ENCODE measurements at places on chromosomes 13 and 19.
A peak's percentile ranks its signal among the peaks of the same experiment; 100 is the strongest.

DNA sequence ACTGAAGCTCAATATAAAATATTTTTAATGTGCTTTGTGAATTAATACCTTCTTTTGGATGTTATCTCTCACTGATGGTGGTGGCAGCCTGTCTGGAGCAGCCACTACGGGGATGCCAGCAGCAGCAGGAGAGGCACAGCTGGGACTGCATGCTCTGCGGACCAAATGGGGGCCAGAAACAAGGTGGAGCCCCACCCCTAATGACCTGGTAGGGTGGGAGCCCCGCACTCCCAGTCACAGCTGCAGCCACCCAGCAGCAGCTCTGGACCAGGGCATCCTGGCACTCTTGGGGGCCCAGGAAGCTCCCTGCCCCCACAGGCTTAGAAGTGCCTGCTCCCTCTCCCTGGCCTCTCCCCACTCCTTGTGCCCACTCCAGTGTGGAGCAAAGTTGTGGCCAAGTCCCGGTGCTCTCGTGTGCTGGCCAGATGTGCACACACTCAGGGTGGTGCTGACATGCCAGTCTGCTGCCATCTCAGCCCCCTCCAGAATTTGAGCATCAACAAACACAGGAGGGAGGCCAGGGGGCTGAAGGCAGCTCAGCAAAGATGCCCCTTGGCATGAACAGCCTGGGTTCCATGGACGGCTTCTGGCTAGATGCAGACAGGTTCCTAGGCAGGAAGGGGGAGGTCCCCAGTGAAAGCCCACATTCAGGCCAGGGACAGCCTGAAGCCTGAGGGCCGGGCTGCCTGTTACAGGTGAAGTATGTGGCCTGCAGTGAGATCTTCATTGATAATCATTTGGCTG is 696.7 kb upstream of the SLITRK5 start:
- no peak for DNase-seq

DNA sequence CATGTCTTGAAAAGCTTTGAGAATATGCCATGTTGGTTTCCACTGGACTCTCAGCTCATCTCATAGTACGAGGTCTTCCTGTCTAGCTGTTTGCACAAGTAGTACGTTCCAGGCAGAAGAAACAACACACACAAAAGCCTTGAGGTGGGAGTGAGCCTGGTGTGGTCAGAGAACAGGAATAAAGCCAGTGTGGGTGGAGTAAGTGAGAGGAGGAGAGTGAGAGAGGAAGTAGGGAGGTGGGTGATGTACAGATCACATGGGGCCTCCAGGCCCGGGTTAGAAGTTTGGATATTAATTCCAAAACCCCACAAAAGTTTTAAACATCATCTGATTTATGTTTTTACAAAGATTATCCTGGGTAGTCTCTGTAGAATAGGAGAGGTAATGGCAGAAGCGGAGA is 230.6 kb downstream of the MTUS2 start:
- no peak for DNase-seq

DNA sequence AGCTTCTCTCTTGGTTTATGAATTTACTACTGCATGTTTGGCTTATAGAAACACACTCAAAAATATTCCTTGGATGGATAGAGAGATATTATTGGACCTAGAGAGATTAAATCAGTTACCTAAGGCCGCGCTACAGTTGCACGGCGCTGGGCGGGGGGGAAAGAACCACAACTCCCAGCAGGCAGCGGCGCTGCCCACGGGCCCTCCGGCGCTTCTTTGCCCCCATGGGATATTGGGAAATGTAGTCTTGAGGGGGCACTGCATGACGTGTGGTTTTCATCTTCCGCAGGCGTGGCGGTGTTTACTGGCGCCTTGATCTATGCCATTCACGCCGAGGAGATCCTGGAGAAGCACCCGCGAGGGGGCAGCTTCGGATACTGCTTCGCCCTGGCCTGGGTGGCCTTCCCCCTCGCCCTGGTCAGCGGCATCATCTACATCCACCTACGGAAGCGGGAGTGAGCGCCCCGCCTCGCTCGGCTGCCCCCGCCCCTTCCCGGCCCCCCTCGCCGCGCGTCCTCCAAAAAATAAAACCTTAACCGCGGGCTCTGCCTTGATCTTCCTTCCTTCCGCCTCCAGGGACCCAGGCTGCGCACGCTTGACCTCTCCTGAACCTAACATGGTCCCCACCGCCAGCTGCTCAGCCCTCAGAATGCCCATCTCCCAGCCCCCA is 4.8 kb downstream of the EMP3 start:
- peak; percentile 91 for DNase-seq

DNA sequence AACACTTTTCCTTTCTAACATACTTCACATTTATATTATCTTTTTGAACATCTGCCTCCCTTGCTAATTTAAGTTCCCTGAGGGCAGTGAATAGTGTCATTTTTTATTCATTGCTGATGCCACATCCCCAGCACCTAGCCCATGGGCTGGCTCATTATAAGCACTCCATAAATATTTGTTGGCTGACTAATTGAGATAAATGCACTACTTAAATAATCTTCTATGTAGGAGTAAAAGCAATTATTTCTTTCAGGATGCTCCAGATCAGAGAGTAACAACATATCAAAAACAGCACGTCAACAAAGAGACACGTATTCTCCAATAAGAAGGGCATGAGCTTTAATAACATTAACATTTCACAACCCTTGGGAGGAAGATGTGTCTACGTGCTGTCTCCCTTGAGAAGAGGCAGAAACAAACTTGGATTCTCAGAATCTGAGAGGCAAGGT is 228.2 kb downstream of the LHFPL6 start:
- no peak for DNase-seq

GRCh38 chr19:45168767-45169351 is 8.1 kb upstream of the NKPD1 start:
- no peak for DNase-seq

DNA sequence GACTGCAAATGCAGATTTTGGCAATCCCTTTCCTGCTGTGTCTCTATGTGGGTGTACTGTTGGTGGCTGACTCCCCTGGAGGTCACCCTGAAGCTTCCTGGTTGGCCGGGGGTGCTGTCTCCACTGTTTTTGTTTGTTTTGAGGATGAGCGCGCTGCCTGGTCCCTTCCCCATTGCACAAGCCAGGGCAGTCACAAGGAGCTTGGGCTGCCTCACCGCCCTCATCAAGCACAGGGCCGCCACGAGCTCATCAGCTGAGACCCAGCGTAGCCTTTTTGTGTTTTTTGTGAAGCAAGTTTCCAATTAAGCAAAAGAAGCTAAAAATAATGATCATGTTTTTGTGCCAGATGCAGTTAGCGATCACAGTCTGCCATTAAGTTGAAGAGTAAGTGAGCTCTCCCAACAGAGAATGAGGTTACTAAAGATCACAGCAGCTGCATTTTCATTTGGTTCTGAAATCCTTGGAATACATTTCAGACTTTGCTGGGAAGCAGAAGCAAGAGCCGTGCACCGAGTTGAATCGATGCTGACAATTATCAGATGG is 57.8 kb downstream of the GGACT start:
- DNase-seq: peak; percentile 19

GRCh38 chr13:73325723-73326558 is 267.1 kb downstream of the KLF5 start:
- DNase-seq: no peak

- no peak for DNase-seq
Observed at GRCh38 chr19:1909761-1910080, 4.5 kb downstream of the ADAT3 start.

GRCh38 chr19:47229676-47230053 is 1.3 kb downstream of the BBC3 start:
- no peak for DNase-seq

DNA sequence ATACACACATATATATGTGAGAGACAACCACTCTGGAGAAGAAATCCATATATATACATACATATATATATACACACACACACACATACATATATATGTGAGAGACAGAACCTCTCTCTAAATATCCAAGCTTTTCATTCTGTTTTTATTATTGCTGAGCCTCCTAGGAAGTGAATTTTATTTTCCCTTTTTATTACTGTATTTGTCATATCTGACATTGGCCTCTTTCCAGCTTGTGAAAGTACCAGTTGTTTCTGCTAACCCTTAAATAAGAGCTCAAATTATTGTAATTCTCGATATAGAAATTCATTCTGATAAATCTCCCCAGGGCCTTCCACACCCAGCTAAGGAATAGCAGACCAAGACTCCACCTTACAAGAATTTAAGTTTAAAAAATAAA is 81.0 kb downstream of the NUFIP1 start:
- no peak for DNase-seq

GRCh38 chr19:44573627-44574026 is 39.7 kb upstream of the IGSF23 start:
- DNase-seq: no peak

GRCh38 chr13:99085139-99085807 is 107.4 kb upstream of the DOCK9 start:
- no peak for DNase-seq

- DNase-seq: no peak
Observed at GRCh38 chr19:23440791-23441190, 45.5 kb upstream of the ZNF91 start.

DNA sequence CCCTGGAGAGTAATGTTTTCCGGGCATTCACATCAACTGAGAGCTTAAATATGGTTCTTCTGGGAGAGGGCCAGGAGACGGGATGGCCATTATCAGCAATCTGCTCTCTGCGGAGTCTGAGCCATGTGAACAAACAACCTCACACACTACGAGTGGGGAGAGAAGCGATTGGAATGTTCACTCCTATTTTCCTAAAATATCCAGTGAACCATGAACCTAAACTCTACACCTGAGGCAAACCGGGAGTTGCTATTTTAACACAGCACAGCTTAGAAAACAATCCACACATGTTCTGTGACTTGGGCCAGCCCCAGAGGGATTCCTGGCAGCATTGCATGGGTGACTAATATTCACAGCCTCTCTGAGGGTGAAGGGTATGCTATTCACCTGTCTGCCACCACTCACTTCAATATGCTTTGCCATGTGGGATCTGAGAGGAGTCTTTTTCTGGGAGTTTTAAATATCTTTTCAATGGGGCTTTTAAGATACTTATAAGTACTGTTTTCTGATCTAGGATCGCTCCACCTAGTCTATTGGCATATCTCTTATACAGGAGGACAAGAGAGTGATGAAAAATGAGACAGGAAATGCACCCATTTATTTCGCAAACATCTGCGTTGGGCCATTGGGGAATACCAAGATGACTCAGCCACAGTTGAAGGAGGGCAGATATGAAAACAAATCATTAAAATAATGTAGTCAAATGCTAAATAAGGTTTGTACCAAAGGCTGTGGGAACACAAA is 72.6 kb upstream of the SERP2 start:
- DNase-seq: peak; percentile 72

DNA sequence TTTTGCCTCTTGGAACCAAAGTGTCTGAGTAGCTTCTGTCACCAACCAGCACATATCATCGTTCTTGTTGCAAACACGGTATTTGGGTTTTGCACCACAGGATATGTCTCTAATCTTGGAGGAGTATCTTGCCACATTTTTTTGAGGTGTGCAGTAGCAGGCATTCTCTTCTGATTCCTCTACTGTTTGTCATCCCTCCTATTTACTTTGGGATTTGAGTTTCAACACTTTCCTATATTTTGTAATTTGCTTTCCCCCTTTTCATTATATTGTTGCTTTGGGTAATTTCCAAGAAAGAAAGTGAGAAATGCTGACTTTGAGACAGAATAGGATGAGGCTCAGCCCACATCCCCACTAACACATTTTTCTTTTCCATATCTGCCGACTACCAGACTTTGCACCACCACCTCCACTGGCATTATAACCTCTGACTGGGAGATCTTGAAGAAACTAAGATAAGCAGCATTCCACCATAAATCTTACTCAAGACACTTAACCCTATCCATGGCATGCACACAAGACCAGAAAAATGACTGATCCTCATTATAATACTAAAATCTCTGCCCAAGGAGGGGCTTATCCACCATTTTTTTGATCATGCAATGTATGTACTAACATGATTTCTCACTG is 12.0 kb upstream of the DZIP1 start:
- no peak for DNase-seq
